T47D (cell line): ENCODE measurements at places on chromosomes 7 and 10.

GRCh38 chr10:87750817-87751216 lies 67.2 kb downstream of the ATAD1 start:
- no peak for DNase-seq

GRCh38 chr7:107994421-107995030 lies 8.4 kb downstream of the LAMB1 start:
- DNase-seq: no peak

DNA sequence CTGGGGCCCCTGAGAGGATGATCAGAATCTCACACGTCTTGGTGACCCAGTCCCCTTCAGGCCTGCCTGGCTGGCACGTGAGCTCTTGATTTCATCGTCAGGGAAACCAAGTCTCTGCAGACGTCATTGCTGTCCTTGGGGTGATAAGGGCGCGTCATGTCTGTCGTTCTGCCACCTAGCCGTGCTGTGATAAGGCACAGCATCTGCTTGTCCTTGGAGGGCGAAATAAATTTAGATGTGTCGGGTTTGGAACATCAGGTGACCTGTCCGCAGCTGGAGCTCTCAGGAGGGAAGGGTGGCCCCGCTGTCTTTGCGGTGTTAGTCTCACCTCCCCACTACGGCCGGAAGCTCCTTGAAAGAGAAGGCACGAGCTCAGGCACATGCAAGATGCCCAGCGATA lies 129.2 kb downstream of the GRK5 start:
- no peak for DNase-seq

DNA sequence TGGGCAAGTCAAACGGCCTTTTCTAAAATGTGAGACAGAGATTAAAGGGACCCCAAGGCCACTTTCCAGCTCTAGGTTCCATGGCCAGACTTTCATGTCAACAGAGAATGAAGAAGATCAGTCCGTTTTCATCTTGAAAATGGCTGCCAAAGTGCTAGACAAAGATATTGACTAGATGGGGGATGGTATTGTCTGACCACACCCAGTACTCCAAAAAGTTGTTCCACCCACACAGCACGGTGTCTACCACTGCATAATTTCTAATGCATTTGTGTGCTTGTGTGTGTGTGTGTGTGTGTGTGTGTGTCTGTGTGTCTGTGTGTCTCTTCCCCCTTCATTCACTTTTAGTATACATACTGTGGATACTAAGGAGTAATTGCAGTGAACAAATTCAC lies 1.3 kb downstream of the COL1A2 start:
- DNase-seq: no peak

DNA sequence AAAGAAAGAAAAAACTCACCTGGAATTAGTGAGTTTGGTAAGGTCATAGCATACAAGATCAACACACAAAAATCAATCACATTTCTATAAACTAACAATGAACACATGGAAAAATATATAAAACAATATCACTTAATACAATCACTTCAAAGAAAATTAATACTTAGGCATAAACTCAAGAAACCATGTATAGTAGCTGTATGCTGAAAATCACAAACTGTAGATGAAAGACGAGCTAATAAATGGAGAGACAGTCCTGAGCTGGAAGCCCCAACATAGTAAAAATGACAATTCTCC lies 113.8 kb upstream of the RHEB start:
- no peak for DNase-seq
